Stimulated activated CD8-positive, alpha-beta memory T cell treated with anti-CD3 and anti-CD28 coated beads, Interleukin-4, amount 100 ng/mL, for 1 hour (primary cell): ENCODE measurements at places on chromosomes 2 and 18.

DNA sequence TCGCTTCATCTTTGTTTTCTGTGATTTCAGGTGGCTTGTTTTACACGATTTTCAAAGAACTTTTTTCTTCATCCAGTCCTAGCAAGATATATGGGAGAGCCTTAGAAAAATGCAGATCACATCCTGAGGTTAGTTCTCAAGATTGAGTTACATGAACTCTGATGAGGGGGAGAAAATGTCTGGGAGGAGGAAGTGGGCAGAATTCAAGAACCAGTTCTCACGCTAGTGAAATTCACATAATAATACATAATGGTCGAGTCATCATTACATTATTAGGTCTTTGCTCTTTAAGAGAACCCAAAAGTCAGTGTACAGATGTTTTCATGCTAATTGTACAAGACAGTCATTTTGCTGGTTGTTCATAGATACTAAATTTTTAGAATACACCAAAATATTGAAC, 7.0 kb downstream of the TIMM21 start:
- DNase-seq = no peak

DNA sequence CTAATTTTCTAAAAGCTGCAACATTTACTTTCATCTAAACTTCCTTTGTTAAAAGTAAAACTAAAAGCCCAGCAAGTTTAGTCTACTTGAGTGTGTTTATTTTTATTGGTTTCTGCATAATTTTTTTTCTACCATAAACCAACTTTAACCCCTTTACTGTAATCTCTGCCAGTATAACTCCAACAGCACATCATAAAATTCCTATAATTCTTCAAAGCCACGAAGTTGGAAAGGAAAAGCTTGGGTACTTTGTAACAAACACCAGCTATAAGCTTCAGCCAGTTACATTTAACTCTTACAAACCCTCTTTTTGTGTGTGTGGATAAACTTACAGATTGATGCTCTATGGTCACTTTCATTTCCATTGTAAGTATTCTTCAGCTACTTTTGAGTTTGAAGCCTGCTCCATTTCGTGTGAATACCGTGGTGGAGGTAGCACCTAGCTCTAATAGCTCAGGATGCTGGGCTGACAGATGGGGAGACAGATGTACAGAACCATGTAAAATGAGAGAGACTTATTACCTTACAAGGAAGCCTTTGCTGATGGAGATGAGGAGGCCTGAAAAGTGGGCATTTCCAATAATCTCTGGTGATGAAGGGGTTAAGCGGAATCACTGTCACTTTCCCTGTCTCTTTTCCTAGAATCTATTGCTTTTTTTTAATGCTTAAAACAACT, 42.5 kb downstream of the ZEB2 start:
- no peak for DNase-seq

GRCh38 chr2:170276925-170277629, 99.1 kb downstream of the MYO3B start:
- no peak for DNase-seq

DNA sequence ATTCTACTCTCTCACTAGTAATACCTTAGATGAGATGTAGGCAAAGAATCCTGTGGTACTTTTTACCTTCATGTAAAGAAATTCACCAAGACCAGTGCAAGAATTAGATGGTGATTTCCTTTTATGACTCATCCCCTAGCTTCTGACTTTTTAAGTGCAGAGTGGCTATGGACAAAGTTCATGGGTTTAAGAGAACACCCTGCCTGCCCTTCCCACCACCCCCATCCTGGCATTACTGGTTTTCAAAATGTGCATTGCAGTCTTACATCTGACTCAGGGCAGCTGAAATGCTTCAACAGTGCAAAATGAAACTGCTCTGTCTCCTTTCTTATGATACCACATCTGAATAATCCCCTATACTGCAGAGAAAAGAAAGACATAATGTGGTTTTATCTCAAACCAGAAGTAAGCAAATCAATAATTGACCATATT, 22.6 kb downstream of the MAIP1 start:
- DNase-seq = no peak

- no peak for DNase-seq
Measured at GRCh38 chr2:113058411-113058994, 495 bp upstream of the IL36RN start.

GRCh38 chr18:65975536-65975935, 224.7 kb downstream of the CDH7 start:
- no peak for DNase-seq

DNA sequence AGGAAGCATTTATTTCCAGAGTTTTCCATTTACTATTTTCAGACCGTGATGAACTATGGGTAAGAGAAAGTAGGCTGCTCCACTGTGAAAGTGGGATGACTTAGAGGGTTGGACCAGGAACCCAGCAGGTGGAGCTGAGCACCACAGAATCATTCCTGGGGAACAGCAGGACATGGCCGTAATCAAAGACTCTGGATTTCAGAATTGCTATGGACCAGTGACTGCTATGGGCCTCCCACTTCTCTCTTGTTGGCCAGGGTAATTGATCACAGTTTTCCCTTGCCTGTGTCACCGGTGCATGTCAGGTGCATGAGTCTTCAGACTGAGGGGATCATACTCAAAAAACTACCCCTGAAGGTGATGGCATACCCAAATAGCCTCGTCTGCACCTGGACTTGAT, 90.6 kb upstream of the GPC1 start:
- DNase-seq = no peak

- DNase-seq = no peak
Measured at GRCh38 chr2:7748717-7749415, 831.7 kb downstream of the RNF144A start.

GRCh38 chr2:40448476-40449079, 3.3 kb downstream of the SLC8A1 start:
- no peak for DNase-seq

DNA sequence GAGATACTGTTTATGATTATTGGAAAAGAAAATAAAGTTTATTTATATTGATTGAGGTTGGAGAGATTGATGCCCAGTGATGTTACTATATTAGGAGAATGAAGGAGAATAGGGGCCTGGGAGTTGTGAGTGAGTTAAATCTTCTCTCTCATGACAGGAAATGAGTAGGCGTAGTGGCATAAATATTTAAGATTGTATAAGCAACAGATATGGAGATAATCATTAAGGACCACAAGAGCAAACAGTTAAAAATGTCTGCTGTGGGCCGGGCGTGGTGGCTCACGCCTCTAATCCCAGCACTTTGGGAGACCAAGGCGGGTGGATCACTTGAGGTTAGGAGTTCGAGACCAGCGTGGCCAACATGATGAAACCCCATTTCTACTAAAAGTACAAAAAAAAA, 62.7 kb downstream of the PTRHD1 start:
- DNase-seq = no peak

DNA sequence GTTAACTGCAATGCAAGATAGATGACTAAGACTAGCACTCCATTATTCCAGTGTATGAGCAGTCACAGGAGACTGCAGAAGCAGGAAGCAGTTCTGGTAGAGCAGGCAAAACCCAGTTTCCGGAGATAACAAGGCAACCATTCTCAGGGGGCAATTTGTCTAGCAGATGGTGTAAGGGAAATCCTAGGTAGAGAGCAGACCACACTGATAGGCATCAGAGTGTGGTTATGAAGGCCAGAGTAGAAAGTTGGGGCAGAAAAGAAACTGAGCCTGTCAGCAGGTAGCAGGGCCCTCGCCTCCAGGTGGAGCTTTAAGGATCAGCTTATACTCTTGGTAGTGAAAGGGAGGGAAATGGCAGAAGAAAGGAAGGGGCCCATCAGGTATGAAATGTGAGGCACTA, 164.4 kb downstream of the PDE11A start:
- no peak for DNase-seq

- DNase-seq = no peak
Measured at GRCh38 chr2:6474161-6475140, 391.3 kb downstream of the CMPK2 start.
